ENCODE measurements at places on chromosomes 2 and 18.

GRCh38 chr2:240624011-240624949 lies 1.0 kb upstream of the GPR35 start:
- DNase-seq, result no peak

GRCh38 chr2:190879474-190880377 lies 895 bp upstream of the GLS start:
- no peak for DNase-seq

DNA sequence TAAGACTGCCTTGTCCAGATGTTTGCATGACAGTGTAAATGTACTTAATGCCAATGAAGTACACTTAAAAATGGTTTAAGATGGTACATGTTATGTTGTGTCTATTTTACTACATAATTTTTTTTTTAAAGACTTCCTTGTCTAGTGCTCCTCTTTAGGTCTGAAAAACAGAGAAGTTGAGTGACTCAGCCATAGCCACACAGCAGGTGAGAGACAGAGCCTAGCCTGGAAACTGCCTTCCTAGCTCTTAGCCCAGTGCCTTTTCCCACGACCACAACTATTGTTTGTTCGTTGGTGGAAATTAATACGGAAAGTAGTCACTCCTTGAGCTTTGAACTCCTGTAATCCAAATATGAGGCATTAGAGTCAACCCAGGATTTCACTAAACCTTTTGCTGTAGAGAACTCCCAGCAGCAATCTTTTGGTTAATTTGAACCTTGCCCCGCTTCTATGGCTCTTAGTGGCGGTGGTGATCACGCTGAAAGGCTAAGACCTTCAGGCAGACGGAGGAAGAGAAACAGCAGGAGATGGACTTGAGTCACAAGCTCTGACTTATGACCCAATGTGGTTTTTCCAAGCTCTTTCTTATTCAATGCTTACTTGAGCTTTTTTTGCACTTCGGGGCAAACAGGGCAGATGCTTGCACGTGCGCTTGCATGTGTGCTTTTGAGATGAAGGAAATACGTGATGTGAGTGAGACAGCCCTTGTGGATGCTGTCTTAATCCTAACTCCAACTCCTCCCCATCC lies 21.2 kb downstream of the TRIB2 start:
- no peak for DNase-seq

DNA sequence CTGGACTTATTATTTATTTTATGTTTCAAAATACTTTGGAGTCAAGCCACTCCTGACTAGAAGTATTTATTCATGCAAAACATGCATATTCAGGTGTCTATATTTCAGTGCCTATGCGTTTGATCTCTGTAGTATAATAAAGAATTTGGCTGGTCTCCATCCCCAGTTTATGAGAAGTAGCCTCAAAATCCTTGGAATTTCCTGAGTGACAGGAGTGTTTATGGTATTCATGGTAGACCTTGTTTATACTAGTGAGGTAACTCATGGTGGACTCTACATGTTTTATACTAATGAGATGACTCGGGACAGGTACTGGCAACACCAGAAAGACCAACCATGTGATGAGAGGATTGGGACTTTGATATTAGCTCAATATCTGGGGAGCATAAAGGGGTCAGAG lies 43.9 kb upstream of the CSRNP3 start:
- no peak for DNase-seq

DNA sequence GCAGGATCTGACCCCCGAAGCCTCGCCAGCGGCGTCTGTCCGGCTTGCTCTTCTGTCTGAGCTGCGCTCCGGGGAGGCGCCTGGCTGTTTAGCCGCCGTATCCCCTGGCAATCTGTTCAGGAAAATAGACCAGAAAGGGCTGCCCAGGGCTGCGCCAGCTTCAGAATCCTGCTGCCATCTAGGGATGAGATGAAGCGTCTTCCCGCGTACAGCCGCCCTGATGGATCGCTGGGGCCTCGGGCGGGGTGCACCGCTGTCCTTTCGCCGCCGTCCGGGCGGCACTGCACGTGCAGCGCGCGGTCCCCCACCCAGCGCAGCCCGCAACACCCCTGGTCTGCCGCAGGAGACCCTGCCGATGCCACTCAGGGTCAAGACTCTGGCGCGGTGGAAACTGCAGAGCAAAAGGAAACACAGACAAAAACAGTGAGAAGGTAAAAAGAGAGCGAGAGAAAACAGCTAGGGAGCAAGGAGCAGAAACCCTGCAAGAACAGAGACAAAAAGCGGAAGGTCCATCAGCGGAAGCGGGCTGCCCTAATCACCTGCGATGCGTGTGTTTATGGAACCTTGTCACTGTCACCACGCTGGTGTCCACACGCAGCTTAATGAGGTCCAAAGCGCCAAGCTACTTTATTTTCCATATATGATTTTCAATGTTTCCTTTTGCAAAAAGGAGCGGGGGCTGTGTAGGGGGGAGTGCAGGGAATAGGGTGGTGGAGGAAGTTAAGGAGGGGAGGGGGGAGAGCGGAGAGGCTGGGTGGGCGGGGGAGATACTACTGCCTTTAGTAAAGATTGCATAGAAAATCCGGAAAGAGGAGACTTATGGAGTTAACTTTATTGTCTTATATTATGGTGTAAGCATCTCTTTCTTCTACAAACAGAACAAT lies 2113.3 kb upstream of the PIK3C3 start:
- DNase-seq, result no peak
